ENCODE measurements at places on chromosomes 3 and 15.

DNA sequence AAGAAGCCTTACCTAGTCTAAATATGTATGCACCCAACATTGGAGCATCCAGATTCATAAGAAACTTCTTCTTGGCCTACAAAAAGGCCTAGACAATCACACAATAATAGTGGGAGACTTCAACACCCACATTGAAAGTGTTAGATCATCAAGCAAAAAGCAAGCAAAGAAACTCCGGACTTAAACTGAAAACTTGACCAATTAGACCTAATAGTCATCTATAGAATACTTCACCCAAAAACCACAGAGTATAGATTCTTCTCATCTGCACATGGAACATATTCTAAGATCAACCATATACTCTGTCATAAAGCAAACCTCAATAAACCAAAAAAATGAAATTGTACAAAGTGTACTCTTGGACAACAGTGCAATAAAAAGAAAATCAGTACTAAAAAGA is 22.3 kb upstream of the OR5K4 start:
- no peak for DNase-seq

- no peak for DNase-seq
These were observed 130.1 kb downstream of the UACA start for GRCh38 chr15:70633103-70633831.

GRCh38 chr15:91224755-91225380 is 124.8 kb downstream of the SV2B start:
- no peak for DNase-seq

GRCh38 chr15:99909592-99910295 is 176.5 kb upstream of the LYSMD4 start:
- DNase-seq: no peak

DNA sequence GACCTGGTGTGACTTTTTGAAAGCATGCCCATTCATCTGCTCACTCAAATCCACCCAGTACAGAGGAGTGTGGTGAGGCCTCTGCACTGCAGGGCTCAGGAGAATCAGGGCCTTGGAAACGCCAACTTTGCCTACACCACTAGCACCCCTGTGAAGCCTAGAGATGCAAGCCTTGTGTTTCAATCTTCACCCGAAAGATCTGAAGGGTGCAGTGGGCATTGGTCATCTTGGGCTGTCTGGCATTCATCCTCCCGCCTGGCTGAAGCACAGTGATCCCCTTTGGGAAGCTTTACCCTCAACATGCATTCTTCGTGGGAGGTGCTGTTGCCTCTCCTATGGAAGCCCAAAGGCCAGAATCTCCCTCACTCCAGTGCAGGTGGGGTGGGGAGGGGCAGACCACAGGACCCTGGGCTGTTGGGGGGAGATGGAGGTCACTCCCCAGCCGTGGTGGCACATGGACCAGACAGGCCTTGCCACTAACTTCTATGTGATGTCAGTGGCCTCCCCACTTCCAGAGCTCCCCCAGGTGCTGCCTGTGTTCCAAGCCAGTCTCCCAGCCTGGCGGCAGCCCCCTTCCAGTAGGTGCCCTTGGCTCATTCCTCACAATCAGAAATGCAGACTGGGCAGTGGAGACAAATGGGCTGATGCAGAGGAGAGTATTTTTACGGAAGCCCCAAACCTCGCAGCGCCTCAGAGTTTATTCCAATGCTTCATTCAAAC is 92.5 kb downstream of the ADAMTS17 start:
- DNase-seq: no peak

GRCh38 chr3:102124704-102125103 is 275.4 kb downstream of the NFKBIZ start:
- no peak for DNase-seq

DNA sequence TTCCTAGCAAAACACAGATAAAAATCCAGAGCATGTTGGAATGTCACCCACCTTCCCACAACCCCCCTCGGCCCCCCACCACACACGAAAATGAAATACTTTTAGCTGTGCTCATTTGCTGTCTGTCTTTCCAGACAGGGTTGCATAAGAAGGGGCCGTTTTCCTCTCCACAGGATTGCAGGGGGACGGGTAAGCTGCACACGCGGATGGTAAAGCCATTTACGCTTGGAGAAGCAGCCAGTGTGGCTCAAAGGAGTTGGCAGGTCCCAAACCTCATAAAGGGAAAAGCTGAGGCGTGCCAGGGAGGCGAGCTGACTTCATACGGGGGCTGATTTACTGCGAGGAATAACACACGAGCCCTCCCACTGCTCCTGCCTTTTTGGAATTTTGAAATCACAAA is 47.4 kb upstream of the ITGA11 start:
- no peak for DNase-seq

DNA sequence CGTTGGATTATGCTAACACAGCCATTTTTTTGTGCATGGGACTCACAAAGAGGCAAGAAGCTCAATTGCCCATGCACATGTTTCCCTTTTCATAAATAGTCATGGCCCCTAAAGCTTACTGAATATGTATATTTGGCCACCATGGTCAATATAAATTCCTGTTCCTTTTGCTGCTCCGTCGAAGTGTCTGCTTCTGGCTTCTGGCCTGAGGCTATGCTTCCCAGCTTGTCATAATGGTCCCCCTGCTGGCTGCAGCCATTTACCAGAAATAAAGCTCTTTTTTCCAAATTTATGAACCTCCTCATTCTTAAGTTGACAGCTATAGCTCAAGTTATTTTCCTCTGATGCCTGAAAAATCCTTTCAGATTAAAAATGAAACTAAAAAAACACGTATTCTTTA is 602.1 kb downstream of the VGLL3 start:
- DNase-seq: no peak

- DNase-seq: no peak
These were observed 18.2 kb downstream of the ABTB1 start for GRCh38 chr3:127690823-127691452.

DNA sequence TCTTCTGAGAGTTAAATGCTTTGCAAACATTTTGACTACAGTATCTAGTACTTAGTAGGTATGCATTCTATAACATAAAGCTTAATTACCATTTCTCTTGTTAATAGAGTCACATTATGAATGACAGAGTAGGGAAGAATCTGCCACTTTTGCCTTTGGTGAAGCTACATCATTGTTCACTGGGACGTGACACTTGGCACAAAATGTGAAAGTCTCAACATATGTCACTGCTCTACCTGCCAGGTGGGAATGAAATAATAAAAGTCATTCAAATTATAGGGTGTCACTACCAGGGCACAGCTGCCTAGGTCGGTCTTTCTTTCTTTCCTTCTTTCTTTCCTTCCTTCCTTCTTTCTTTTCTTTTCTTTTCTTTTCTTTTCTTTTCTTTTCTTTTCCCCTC is 17.6 kb downstream of the GPR87 start:
- no peak for DNase-seq

- no peak for DNase-seq
These were observed 38.3 kb downstream of the CPN2 start for GRCh38 chr3:194312743-194313281.

- no peak for DNase-seq
These were observed 9.7 kb upstream of the XIRP1 start for GRCh38 chr3:39202094-39202493.

GRCh38 chr3:145869958-145870357 is 291.0 kb downstream of the PLOD2 start:
- no peak for DNase-seq

- DNase-seq: no peak
These were observed at the start of gene RASGRP1 for GRCh38 chr15:38564557-38565286. TSS of gene RASGRP1 (minus strand) at chr15:38564814. CDS start at chr15:38564628, 186 bp downstream.

- DNase-seq: no peak
These were observed 10.7 kb upstream of the SLC15A2 start for GRCh38 chr3:121883507-121883906.

GRCh38 chr3:62451211-62451887 is 78.0 kb upstream of the FEZF2 start:
- DNase-seq: no peak

DNA sequence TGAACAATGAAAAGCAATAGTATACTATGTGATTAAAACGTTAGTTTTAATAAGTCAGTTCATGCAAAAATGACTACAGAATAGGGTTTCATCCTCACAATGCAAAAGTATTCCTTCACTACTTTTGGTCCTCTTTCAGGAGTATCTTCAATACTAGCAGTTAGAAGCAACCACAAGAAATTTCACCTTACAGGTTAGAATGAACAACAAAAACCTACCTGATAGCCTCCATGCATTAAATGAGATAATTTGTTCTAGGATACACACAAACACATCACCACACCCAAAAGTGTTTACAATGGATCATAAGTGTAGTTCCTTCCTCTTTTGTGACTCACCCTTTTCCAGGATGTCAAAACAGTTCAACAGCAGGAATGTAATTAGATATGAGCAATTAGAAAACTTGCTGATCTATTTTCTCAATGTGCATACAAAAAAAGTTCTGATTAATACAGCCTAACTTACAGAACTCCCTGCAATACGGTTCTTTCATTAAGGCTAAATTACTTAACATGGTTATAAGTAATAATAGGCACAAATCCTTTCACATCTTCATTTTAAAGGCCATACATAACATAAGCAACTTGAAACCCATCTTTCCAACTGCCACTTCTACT is 21.6 kb downstream of the UACA start:
- peak; percentile 34 for DNase-seq

DNA sequence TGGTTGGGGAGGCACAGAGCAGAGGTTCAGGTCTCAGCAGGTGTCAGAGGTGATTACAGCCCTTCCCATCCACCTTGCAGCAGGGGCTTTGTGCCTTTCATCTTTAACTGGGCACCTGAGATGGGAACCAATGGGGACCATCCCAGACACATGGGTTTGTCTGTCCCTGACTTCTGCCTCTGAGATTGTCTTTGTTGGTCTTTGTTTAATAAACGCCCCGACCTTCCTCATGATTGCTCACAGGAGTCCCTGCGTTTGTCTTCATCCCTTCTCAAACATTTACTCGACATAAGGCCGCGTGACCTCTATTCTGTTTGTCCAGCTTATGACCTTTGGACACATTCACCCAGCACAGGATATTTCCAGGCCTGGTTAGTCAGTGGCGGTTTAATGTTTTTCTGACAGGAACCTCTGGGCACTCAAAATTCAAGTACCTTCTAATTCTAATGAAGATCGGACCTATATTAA is 5.9 kb downstream of the ZSCAN2 start:
- DNase-seq: no peak

DNA sequence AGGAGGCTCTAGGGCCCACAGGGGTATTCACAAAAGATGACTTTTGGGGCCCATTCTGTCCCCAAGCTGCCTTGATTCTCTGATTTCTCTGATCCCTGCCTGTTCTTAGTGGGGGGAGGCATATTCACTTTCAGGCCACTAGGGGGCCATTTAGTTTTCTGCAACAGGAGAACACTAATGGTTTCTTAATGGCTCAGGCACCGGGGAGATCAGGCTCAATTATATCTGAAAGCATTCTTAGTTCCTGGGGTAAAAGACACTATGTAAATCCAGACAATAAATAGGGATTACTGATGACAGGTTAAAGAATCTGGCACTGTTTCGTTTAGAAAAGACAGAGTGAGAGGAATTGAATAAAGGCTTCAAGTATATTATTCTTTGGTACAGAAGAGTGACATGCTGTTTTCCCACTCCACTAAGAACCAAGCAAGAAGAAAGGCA is 2.5 kb upstream of the INAFM2 start:
- no peak for DNase-seq

DNA sequence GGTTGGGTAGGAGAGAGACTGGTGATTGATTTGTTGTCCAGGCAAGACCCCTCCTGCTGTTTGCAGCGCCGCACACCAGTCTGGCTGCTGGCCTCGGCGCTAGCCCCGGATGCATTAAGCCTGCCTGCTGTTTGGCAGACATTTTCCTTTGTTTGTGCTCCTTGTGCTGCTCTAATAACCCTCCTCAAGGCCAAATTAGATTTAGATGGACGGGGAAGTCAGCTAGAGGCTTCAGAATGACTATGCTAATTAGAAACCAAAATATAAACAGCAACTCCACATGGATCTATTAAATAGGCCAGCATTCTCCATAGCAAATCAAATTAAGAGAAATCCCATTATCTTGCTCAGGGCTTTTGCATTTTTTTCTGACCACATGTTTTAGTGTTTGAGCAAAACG is 445.2 kb downstream of the SQOR start:
- DNase-seq: no peak

GRCh38 chr15:90683876-90684275 is 33.3 kb upstream of the BLM start:
- no peak for DNase-seq

GRCh38 chr3:69817988-69818387 is 78.7 kb downstream of the MITF start:
- no peak for DNase-seq

- DNase-seq: no peak
These were observed 213.1 kb upstream of the NECTIN3 start for GRCh38 chr3:110858549-110858948.

DNA sequence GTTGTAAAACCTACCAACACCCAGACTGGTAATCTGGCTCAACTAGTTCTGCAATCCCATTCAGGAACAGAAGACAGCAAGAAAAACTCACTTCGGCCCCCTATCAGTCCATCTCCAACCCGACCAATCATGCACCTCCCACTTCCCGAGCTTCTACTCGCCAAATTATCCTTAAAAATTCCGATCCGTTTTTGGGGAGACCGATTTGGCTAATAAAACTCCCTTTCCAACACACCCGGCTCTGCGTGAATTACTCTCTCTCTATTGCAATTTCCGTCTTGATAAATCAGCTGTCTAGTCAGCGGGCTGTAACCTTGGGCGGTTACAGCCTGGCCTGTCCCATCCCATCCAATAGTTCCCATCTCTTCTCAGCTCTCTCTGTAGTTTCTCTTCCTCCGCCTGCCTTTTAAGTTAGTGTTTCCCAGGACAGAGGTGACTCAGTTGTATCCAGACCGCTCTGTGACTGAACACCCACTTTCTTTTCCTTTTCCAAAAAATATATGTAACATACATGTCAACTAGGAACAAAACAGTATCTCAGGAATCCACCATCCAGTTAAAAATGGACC is 780 bp upstream of the ACAD9 start:
- DNase-seq: no peak

DNA sequence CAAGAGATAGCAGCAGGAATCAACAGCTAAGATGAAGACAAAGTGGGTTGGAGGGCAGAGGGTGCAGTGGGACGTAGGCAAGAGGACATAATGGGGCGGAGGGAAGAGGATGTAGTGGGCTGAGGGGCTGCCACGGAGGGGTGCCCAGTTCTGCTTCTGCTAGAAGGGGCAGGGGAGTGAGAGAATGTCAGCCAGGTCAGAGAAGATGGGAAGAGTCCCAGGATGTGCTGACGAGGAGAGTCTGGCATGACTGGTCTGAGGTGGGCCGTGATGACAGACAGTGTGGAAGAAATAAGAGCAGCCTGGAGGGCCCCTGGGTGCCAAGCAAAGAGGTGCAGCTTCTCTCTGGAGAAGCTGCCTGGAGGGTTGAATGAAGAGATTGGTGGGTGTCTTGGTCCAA is 4.0 kb downstream of the SPSB4 start:
- DNase-seq: no peak

- no peak for DNase-seq
These were observed 161.6 kb downstream of the TCF12 start for GRCh38 chr15:57079931-57080620.

DNA sequence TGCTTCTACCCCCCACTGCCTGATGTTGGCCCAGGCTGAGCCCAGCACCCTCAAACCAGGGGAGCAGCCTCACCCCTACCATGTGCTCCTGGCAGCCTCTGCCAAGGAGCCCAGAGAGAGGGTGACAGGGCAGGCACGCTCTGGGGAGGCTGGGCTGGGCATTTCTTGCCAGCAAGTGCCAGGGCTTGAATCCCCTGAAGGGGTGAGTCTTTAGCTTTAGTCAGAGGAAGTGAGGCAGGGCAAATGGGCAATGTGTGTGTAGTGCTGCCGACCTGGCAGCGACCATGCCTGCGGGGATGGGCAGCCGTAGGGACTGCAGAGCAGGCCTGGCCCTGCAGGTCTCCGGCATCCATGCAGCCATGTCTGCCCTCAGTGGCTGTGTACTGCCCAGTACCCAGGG is 18.1 kb downstream of the DUSP7 start:
- DNase-seq: no peak
